ENCODE measurements at places on chromosomes 4 and X. TPM values are rescaled to one million over a fixed set of nuclear protein-coding genes. Genes with fewer than 3 reads are reported as not detected.

The NUDT10 gene
- 0.13 TPM for total RNA-seq

The TSC22D3 gene
- total RNA-seq, result 66.4 TPM

The RS1 gene
- total RNA-seq, result not detected

The HTT gene
- total RNA-seq, result 23.9 TPM

GRCh38 chr4:75547647-75548387, 8.0 kb upstream of the ODAPH start:
- peak; percentile 69 for DNase-seq

- DNase-seq, result peak; percentile 11
Observed at GRCh38 chr4:3715061-3715854, 50.9 kb upstream of the ADRA2C start.

- no peak for DNase-seq
Observed at GRCh38 chr4:104531390-104531789, 36.7 kb upstream of the CXXC4 start.

DNA sequence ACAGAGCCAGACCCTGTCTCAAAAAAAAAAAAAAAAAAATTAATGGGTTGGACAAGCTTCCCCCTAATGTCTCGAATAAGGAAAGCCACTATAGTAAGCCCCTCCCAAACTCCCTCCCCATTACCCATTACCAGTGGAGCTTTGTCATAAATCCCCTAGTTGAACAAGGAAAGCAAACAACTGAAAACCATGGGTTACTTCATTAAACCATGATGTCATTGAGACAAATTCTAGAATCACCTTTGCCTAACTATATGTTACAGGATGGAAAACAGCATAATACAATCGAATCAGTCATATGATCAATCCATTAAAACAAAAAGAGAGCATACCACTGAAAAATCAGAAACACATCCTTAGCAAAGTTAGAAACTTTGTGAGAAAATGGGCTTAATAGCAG, 8.2 kb downstream of the ARAP2 start:
- no peak for DNase-seq

GRCh38 chr4:164977243-164978164, at the start of gene TRIM61:
Gene TRIM61 (minus strand): TSS chr4:164977657. CDS start chr4:164970002, 7,655 bp downstream.
- peak; percentile 83 for DNase-seq

DNA sequence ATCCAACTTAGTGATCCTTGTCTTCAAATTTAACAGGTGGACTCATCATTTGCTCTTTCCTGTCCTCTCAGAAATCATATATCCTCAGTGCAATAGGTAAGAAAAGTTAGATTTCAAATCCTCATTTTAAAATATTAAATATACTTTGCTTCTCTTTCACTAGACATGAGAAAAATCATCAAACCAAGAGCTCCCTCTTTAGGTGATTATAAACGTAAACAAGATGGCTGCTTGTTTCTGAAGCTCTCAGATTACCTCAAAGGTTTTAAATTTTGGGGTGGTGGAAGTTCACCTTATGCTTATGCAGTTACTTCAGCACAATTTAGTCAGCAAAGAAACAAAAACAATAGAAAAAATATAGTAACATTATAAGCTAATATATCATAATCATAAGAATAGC, 27.3 kb downstream of the CSN3 start:
- DNase-seq, result no peak

DNA sequence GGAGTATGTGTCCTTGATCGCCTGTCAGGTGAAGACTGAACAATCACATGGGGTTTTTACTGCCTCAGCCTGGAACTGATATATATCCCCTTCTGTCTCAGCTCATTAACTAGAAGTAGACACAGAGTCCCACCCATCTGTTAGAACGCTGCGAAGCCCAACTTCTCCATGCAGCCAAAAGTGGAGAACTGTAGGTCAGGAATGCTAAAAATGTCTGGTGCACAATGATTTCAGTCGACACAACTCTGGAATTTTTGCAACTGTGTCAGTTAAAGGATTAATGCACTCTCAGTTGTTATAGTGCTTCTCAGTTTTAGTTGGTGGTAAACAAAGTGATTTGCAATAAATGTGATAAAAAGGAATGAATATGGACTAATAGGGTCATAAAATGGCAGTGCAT, 287.2 kb downstream of the INPP4B start:
- no peak for DNase-seq

DNA sequence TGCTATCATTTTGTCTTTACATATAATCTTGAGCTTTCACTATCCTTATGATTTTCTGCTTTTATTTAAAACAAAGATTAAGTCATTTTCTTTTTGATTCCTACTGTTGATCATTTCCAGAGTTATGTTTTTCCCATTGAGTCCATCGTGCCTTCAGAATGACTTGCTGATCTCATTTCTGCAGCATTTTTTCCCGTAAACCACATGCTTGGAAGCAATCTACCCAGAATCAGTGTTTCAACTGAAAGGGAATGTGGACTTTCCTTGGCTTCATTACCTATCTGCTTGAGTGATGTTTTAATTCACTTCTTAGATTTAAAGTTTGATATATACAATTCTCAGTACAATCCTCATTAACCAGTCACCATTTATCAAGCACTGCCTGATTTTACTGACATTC, 192.4 kb upstream of the FSTL5 start:
- no peak for DNase-seq

- no peak for DNase-seq
Observed at GRCh38 chr4:3372264-3372932, 69.4 kb upstream of the HGFAC start.

DNA sequence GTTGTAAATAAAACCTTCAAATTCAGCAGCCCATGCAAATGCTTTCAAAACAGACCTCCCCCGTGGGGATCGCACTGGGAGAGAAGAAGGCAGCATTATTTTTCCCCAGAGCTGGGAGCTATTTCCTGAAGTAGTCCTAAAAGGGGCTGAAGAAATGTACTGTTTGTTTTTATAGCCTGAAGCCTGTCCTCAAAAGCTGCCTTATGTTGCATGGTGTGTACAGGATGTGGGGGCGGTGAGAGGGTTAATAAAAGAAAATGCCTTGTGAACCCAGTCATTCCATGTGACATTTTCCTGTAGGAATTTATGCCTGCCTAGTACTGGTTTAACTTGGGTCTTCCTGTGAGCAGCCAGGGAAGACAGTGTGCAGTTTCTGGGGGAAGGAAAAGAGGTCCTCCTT, 144.1 kb downstream of the SOWAHB start:
- DNase-seq, result no peak

- no peak for DNase-seq
Observed at GRCh38 chrX:133819546-133819945, 165.8 kb downstream of the GPC3 start.

GRCh38 chr4:184410748-184411147, 63.6 kb downstream of the IRF2 start:
- DNase-seq, result no peak

- no peak for DNase-seq
Observed at GRCh38 chr4:141580523-141580922, 55.9 kb upstream of the IL15 start.

GRCh38 chrX:41796046-41796445, 72.1 kb downstream of the GPR82 start:
- DNase-seq, result no peak
